CD4-positive, alpha-beta T cell treated with Interleukin-10 for 1 hour (primary cell): ENCODE measurements at places on chromosomes 2 and 18.
A peak's percentile ranks its signal among the peaks of the same experiment; 100 is the strongest.

DNA sequence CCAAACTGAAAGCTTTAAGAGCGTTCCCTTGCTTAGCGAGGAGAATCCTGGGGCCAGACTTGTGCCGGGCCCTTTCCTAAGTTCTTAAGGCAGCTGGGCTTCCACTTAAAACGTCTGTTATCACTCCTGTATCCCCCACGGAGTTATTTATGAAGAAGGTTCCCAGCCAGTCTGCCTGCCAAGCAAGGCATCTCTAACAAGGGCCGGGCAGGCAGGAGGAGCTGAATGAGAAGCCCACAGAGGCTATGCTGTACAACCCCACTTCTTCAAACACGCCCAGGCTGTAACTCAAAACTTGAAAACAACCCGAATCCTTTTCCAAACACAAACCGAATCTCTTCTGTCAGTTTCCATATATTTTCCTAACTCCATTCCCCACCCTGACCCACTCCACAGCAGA lies 39.0 kb upstream of the ZFP36L2 start:
- DNase-seq: no peak

- no peak for DNase-seq
Measured at GRCh38 chr18:56935434-56936040, 211.3 kb upstream of the BOD1L2 start.

DNA sequence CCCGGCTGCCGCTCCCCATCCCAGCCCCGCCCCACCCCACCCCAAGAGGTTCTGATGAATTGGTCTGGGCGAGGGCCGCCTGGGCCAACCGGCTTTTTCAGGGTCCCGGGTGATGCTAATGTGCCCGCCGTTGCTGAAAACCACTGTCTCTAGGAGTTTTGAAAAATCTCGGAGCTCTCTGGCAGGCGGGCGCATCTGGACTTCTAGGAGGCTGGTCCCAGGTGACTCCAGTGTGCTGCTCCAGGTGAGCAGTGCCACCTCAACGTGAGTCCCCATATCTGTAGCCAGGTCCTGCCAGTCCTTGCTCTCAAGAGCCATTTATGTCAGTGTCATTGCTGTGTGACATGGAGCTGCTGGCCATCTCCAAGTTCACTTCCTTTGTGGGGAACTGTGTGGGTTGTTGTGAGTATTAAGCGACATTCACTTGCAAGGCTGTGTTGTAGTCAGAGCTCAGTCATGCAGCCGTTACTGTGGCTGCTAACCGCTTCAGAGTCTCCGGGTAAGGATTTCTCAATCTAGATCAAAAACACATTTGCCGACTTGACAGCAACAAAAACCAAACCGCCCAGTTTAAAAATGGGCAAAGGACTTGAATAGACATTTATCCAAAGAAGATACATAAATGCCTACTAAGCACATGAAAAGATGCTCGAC lies at the start of gene RFX8:
TSS of gene RFX8 (minus strand) at position 382 of the 654 bp plus-strand sequence. CDS start 8,264 bp downstream, outside the sequence.
- DNase-seq: peak; percentile 50

- DNase-seq: no peak
Measured at GRCh38 chr18:58473071-58473470, 155.8 kb downstream of the ALPK2 start.

DNA sequence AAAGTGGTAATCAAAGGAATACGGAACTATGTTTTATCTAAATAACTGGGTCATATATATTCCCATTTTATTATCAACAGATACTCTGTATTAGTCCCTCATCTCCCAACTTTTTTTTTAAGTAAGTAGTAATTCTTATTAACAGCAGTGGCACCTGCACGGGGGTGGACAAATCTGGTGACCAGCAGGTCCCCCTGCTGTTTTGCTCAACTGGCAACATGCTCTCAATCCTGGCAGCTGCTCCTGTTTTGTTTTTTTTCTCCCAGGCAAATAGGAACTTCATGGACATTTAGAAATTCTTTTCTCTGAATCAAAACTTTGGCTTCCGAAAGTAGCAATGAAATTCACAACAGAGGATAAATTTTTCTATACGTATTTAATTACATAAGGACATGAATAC lies 193.5 kb downstream of the SS18 start:
- no peak for DNase-seq

DNA sequence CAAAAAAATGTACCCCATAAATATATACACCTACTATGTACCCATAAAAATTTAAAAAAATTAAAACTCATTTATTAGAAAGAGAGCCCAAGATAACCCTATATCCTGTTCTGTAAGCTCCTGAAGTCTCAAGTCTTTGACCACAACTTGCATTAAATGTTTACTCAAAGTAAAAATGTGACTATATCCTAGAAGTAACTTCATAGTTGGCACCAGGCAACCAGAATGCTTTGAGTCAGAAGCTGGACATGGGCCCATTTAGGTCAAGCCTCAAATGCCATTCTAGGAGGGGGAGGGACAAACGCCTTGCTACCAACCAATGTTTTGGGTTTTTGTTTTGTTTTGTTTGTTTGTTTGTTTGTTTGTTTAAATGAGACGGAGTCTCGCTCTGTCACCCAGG lies 9.3 kb upstream of the TBC1D8 start:
- DNase-seq: no peak

DNA sequence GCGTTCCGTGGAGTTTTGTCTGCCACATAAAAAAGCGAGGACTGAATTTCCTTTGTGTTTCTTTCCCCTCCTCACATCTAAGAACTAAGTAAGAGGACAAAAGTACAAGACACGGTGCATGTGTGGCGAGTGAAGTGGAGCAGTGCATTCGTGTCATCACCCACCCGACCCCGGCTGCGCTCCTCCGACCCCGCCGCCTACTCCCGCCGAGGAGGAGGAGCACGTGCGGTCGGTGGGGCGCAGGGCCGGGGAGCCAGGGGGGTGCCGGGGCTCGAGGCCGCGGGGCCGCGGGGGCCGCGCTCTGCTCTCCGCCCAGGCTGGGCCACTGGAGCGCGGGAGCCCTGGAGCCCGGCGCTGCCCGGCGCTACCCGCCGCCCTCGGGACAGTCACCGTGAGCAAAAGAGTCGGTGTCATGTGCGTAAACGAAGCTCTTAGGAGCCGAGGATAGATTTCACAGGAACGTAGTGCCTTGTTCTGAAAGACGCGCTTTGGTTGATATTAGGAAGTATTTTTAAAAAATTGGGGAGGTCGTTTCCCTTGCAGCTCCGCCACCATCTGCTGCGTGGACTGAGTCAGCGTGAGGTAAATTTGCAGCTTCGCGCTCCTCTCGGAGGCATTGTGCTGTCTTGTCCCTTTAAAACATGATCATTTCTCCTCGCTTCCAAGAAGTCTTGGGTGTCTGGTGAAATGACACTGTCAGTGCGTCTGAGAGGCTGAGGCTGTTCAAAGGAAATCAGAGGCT lies 11.0 kb downstream of the TBR1 start:
- DNase-seq: no peak

DNA sequence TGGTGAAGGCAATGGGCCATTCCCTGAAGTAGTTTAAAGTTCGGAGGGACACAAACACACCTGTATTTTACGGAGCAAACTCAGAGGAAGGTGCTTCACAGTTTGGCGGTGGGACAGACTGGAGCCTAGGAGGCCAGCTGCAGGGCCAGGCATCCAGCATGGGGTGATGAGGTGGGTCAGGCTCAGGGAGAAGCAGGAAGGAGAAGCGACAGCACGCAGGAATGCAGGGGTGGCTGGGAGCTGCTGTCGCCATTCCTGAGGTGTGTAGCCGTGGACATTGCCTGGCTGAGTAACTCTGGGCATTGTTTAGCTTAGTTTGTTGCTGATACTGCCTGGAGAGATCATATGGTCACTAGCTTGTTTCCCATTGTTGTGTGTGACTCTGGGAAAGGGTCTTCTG lies 35.8 kb upstream of the METTL21A start:
- no peak for DNase-seq

- DNase-seq: no peak
Measured at GRCh38 chr18:54378057-54378456, 20.4 kb downstream of the C18orf54 start.

GRCh38 chr2:187075199-187075635 lies 226.2 kb upstream of the ZSWIM2 start:
- DNase-seq: no peak

- DNase-seq: no peak
Measured at GRCh38 chr18:57480733-57481132, 45.6 kb downstream of the ONECUT2 start.

- no peak for DNase-seq
Measured at GRCh38 chr2:67702284-67702683, 305.2 kb downstream of the ETAA1 start.

DNA sequence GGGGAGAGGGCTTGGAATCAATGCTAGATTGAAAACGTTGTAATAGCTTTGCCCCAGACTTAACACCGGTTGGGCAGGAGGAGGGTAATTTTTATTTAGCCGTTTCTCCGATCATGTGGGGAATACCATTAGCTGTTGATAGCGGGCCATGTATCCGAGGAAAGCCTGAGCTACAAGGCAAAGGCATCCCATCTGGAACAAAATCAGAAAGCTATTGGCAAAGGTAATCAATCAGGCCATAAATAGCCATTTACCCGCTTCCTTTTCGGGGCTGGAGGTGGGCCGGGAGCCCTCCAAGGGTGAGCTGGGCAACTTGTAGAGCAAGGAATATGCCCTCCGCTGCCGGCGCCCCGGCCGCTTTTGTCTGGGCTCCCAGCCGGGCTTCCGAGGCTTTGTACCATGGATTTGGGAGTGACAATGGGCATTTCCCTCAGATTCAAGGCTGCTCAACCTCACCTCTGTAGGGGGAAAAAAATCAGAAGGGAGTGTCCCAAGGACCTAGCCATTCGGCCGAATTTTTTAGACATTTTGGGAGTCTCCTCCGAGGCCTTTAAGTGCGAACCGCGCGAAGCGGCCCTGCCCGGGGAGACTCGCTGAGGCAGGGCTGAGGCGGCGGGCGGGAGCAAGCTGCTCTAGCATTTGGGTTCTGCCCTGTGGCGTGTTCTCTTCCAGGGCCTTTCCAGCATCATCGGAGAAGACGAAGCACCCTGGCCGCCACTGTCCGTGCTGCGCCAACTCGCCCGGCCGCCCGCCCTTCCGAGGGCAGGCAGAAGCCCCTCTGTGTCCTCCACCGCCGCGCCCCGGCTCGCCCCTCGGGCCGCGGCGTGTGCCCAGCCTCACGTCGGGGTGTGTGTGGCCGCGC lies 1.1 kb upstream of the HOXD9 start:
- no peak for DNase-seq

DNA sequence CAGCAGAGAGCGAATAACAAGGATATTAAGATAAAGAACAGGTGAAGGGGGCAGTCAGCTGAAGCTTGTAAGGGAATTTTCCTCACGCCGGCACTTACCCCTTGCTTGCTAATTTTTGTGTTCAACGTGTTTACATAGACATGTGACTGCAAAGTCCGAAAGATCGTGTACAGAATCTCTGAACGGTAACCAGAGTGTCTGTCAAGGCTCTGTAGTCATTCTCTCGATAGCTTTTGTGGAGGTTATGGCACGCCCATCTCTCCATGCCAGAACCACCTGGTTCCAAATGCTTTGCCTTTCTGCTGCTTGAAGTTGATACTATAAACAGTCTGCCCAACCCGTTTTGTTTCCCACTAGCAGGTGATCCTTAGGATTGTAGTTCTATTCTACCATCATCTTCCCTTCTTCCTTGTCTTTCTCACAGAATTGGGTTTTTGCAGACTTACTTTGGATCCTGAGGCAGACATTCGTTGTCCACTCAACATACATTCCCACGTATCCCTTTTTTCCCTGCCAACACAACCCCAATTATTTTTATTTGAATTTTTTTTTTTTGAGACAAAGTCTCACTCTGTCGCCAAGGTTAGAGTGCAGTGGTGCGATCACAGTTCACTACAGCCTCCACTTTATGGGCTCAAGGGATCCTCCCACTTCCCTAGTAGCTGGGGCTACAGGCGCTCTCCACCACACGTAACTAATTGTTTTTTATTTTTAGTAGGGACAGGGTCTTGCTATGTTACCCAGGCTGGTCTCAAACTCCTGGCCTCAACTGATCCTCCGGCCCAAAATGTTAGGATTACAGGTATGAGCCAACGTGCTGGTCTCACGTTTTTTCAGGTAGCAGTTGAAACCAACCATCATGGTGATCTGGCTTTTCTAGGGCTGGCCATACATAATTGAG lies 1.3 kb upstream of the USP34 start:
- peak; percentile 50 for DNase-seq

DNA sequence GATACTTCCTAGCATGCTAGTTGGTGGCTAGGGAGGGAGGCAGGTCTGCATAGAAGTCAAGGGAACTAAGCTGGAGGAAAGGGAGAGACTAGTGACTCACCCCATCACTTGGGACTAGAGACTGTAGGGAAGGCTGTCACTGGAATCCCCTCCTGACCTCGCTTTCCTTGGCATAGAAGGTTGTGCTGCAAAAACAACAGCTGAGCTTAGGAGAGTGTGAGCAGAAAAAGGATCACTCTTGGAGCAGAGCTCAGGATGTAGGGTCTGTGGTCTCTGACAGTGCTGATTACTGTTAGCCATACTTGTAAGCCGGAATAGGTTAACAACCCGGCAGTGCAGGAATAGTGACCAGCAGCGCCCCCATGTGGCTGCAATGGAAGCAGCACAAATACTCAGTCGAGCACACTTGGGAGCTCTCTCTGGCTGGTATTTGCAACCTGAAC lies 66.9 kb upstream of the SMAD2 start:
- DNase-seq: peak; percentile 14

- DNase-seq: no peak
Measured at GRCh38 chr2:233280114-233280693, 27.4 kb upstream of the SAG start.

- no peak for DNase-seq
Measured at GRCh38 chr2:120404941-120405758, 59.2 kb downstream of the INHBB start.

DNA sequence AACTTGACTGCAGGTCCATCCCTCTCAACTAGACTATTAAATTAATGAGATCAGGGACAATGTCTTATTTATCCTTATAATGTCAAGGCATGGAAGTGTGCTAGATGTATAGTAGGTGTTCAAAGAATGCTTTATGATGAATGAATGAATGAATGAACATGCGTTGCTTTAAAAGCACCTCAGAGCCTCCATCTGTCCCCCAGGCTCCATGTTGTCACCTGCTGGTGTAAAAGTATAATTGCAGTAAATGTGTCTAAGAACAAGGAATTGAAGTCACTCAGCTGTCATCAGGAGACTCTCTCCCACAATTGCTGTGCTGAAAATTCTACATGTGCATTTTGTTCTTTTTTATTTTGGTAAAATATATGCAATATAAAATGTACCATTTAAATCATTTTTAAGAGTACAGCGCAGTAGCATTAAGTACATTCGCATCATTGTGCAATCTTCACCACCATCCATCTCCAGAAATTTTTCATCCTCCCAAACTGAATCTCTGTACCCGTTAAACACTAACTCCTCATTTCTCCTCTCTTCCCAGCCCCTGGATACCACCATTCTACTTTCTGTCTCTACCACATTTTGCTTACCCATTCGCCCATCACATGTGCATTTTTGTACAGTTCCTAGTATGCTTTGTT lies 52.6 kb downstream of the GNAL start:
- DNase-seq: peak; percentile 15

DNA sequence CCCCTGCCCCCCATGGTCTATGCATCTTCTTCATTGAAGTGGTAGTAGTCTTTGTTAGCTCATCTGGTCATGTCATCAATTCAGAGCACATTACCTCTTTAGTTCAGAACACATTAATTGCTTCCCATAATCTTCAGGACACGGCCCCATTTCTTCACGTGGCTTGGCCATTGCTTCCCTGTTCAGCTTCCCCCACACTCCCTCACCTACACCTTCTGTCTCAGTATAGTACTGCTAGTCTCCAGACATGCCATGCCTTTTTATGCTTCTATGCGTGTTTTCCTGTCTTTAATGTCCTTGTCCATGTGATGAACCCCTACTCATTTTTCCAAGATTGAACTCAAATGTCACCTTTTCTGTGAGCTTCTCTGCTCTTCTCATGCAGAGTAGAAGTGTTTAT lies 35.1 kb downstream of the MSH2 start:
- DNase-seq: no peak
